ENCODE measurements at places on chromosomes 6 and 20.

DNA sequence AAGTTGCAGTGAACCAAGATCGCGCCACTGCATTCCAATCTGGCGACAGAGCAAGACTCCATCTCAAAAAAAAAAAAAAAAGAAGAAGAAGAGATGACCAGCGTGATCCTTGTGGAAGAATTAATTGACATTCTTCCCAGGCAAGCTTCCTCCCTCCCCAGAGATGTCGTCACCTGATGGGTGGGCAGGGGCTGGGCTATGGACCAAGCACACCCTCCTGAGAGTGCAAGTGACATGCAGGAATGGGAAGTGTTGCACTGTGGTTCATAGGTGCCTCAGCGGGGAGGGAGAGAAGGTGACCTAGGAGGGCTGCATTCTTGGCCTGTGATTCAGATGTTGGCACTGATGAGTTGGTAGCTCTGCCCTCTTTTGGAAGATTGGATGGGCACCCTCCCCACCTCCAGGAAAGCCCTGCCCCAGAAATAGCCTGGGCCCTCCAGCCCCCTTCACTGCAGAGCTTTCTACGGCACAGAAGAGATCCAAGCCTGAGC, 37.8 kb downstream of the TAF8 start:
- DNase-seq, result peak; percentile 19

GRCh38 chr20:15267935-15268334, 930.5 kb upstream of the FLRT3 start:
- no peak for DNase-seq

DNA sequence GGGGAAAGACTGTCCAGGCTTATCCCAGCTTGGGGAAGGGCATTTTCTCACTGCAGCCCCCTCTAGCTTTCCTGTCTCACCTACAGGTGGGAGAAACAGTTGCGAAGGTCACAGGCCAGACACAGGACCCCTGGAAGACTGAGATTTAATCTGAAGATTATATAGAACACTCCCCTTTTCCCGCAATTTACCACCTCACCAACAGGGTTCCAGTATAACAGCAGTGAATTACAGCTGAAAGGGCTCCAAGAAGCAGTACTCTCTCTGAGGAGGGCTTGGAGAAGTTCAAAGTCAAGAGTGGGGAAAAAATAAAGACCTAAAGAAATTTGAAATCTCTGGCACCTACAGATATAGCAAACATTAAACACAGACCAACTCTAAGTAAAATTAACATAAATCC, 111.9 kb downstream of the ANKRD60 start:
- peak; percentile 50 for DNase-seq

DNA sequence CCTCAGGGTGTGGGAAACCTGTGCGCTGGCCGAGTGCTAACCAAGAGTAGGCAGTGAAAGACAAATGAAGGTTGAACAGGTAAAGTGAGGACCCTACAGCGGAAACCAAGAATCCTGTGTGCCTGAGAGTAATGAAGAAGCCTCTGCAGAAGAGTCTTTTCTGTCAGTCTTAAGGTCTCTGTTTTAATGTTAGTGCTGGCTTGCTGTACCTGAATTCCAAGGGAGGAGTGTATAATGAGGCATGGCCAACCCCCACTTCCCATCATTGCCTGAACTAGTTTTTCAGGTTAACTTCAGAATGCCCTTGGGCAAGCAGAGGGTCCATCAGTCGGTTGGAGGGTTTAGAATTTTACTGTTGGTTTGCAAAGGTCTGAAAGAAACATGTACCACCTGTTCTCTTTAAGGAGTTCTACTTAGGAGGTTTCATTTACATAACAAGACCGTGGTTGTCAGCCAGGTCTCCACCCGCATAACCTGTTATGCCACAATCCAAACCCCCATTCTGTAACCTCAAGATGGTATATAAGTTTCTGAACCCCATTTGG, 589 bp upstream of the PDCD2 start:
- peak; percentile 84 for DNase-seq

DNA sequence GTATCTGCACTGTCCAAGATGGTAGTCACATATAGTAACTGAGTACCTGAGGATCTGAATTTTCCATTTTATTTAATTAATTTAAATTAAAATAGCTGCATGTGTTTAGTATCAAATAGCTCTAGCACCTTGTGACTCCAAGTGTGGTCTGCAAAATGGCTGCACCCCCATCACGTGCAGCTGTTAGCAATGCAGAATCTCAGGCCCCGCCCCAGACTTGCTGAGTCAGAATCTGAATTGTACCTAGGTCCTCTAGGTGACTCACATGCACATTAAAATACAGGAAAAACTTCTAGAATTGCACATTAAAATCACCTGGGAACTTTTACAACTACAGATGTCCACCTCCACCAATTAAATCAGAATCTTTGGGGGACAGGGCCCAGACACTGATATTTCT, 19.2 kb upstream of the FAM83C start:
- DNase-seq, result peak; percentile 22

DNA sequence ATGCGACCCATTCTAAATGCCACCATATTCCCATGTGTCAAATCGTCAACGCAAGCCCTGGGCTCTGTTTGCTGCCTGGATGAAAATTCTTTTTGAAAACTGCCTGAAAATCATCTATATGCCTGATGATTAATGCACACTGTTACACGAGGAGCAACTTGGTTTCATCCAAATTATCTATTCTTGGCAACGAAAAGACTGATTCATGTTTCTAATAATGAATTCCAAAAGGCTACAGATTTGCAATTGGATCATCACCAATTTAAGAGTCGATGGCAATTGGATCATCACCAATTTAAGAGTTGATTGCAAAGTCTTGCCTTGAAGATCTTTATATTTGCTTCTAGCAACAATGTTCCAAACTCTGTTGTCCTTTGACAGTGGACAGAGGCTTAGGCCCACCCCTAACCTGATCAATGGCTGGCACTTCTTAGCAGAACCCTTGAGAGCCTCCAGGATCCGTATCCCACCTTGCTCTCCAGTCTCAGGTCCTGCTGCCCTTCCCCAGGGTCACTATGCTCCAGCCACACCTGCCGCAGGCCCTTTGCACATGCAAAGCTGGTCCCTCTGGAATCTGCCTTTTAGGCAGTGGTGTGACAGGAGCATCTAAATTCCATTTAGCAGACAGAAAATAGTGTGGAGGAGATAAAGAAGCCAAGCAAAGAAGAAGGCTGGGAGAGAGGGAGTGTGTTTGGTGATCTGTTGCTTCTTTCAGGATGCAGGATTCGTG, 460.9 kb upstream of the SULF2 start:
- no peak for DNase-seq

DNA sequence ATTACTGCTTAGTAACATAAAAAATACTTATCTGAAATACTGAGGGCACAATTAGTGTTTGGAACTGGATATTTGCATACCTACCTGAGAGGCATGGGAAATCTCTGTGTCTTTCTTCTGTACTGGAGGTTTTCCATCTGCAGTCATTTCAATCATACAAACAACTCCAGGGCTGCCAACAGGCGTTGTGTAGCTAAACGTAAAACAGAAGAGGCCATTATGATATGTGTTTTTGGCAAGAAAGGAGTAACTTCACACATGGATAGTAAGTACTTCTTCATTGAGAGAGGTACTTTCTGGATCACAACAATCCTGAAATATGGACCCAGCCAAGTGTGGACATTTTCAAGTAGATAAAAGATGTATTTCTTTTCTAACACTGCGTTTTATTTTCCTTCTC, 363.4 kb downstream of the PHF3 start:
- no peak for DNase-seq

GRCh38 chr6:1923449-1923848, 313.7 kb downstream of the FOXC1 start:
- no peak for DNase-seq

DNA sequence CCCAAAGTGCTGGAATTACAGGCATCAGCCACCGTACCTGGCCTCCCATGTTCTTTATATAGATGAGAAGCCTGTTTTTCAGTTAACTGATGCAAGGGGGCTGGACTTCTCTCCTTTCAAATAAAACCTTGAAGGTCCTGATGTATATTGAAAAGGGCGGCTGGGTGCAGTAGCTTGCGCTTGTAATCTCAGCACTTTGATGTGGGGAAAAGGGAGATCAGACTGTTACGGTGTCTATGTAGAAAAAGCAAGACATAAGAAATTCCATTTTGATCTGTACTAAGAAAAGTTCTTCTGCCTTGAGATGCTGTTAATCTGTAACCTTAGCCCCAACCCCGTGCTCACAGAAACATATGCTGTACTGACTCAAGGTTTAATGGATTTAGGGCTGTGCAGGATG, 16.1 kb upstream of the SAMHD1 start:
- no peak for DNase-seq

DNA sequence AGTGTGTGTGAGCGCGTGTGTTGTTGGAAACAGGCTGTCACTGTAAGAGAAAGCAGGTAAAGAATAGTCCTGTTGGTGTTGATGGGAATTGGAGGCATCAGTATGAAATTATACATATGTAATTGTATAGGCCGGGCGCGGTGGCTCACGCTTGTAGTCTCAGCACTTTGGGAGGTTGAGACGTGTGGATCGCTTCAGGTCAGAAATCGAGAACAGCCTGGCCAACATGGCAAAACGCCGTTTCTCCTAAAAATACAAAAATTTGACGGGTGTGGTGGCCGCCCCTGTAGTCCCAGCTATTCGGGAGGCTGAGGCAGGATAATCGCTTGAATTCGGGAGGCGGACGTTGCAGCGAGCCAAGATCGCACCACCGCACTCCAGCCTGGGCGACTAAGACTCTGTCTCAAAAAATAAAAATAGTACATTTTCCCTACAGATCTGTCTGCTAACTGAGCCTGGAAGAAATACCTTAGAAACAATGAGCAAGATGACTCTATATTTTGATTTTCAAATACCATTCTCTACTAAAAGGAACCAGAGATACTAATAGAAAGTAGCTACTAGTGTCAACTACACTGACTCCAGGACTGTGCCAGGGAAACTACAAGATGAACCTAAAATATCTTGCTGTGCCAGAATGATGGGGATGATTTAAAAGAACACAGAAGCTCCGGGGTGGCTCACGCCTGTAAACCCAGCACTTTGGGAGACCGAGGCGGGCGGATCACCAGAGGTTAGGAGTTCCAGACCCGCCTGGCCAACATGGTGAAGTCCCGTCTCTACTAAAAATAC, 110.8 kb downstream of the TRIM27 start:
- no peak for DNase-seq

GRCh38 chr6:105164418-105164817, 15.4 kb downstream of the POPDC3 start:
- DNase-seq, result no peak

DNA sequence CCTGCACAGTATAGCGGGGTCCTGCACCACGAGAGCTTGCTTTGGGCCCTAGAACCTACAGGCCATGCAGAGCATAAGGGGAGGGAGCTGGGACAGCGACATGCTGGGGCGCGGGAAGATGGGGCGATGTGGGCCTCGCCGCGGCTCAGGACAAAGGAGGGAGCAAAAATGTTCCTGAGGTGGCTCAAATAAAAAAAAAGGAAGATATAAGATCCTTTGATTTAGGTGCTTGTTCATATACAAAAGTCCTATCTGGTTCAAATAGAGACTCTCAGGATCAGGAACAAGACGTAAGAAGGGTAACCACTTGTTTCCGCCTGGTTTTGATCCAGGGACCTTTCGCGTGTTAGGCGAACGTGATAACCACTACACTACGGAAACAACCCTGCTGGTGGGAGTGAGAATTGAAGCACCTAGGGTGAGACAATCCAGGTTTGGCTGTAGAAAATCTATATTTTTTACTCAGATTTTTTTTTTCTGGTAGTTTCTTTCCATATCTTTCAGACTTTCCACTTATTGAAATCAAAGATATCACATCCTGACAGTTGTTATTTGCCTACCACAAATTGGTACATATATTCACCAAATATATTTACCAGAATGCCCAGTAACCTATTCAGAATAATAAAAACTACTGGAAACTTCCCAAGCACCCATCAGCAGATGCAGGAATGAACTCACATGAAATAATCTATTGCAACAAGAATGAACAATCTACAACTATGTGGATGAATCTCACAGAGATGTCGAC, 177.9 kb upstream of the ZNF184 start:
- peak; percentile 91 for DNase-seq

- DNase-seq, result no peak
Measured at GRCh38 chr6:53257001-53257400, 91.7 kb downstream of the ELOVL5 start.

GRCh38 chr6:141140905-141141304, 991.8 kb upstream of the GJE1 start:
- no peak for DNase-seq

DNA sequence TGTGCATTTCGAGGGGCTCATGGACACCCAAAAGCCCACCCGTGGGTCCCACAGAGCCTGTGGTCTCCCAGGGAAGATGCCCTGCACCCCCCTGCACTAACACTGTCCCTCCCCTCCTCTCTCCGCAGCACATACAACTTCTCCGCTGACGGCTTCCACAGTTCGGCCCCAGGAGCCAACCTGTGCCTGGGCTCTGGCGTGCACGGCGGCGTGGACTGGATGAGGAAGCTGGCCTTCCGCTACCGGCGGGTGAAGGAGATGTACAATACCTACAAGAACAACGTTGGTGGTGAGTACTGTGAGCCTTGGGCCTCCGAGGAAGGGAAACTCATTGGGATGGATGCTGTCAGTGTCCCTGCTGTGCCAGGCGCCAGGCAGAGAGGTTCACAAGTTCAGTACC, 183.9 kb downstream of the ZMYND8 start:
- no peak for DNase-seq

GRCh38 chr6:138088326-138088762, 18.9 kb downstream of the PERP start:
- DNase-seq, result no peak

GRCh38 chr6:157096522-157096921, 226.8 kb downstream of the TMEM242 start:
- DNase-seq, result no peak

DNA sequence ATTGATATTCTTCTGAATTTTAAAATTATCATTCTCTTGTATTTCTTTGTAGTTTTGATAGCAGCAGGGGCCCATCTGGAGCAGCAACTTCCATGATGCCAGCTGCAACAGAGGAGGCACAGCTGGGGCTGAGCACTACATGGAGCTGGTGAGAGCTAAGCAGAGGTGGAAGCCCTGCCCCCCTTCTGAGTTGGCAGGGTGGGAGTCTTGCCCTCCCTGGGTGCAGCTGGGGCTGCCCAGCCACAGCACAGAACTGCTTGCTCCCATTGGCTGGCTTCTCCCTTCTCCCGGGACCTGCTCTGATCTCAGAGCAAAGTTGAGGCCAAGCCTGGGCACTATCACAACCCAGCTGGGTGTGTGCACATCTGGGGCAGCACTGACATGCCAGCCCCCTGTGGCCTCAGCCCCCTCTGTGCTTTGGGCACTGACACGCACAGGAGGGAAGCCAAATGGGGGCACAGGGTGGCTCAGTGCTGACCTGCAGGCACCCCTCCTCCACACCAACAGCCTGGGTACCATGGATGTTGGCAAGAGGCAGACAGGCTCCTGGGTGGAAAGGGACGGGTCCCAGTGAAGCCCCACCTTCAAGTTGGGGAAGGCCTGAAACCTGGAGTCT, 69.1 kb upstream of the EYA4 start:
- no peak for DNase-seq

GRCh38 chr6:46867411-46867810, 54.3 kb downstream of the ADGRF5 start:
- DNase-seq, result no peak

DNA sequence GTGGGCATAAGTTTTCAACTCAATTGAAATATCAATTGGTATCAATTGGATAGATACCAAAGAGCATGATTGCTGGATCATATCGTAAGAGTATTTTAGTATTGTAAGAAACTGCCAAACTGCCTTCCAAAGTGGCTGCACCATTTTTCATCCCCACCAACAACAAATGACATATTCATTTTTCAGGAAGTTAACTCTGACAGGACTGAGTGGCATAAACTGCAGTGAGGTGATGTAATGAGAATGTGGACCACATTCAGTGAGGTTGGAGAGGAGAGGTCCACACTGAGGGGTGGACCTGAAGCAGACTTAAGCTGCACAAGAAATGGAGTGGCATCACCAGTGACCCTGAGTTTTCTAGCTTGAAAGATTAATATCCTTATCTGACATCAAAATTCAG, 11.6 kb upstream of the CALHM6 start:
- no peak for DNase-seq

All from GM23338 (cell line).